Activated CD8-positive, alpha-beta memory T cell treated with anti-CD3 and anti-CD28 coated beads for 4 hours (primary cell): ENCODE measurements at places on chromosomes 12 and 14.

DNA sequence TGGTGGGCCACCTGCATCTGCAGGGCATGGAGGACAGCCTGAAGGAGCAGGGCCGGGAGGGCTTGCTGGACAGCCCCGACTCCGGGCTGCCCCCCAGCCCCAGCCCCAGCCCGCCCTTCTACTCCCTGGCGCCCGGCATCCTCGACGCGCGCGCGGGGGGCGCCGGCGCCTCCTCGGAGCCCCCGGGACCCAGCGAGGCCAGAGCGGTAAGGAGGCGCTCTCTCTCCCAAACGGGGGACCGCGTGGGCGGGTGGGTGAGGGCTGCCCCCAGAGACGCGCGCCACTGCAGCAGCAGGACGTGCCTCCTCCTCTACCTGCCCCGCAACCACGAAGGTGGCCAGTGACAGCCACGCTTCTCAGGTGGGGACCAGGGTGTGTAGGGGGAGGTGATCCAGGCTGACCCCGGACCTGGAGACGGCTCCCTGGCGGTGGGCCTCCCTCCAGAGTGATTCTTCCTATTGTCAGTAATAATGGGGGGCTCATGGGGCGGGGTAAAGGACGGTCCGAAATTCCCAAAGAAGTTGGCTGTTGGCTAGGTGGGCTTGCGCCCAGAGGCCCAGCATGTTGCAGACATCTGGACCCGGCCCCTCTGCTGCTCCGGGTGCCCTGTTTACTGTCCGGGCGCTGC, 652 bp downstream of the RFLNA start:
- no peak for DNase-seq

- no peak for DNase-seq
Measured at GRCh38 chr12:4161718-4162117, 111.8 kb upstream of the CCND2 start.

DNA sequence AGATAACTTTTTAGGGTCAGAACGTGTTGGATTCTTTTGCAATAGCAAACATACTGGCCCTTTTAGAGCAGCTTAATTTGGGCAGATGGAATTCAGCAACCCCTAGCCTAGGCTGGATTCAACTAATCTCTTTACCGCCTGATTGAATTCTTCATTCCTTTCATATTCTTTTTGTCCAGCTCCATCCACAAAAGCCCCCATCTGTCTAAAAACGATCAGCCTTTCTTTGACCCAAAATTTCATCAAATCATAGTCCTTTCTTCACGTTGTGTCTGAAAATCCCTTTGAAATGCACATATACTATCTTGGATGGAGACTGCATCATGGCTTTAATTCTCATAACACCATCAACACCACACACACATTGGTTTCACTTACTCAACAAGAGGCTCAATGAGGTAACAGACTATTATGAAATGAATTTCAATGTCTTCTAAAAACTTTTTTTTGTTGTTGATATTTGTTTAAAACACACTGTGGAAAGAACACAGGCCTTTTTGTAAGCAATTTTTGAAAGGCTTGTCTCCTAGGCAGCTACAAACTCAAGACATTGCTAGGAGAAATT, 128.0 kb upstream of the EEA1 start:
- no peak for DNase-seq

- DNase-seq: no peak
Measured at GRCh38 chr12:13258197-13258596, 61.7 kb downstream of the EMP1 start.

GRCh38 chr14:20631023-20631879, 10.2 kb downstream of the OR6S1 start:
- DNase-seq: no peak

GRCh38 chr14:103443111-103443510, 57.9 kb downstream of the MARK3 start:
- no peak for DNase-seq

- DNase-seq: no peak
Measured at GRCh38 chr12:80053051-80053790, 46.1 kb upstream of the OTOGL start.

DNA sequence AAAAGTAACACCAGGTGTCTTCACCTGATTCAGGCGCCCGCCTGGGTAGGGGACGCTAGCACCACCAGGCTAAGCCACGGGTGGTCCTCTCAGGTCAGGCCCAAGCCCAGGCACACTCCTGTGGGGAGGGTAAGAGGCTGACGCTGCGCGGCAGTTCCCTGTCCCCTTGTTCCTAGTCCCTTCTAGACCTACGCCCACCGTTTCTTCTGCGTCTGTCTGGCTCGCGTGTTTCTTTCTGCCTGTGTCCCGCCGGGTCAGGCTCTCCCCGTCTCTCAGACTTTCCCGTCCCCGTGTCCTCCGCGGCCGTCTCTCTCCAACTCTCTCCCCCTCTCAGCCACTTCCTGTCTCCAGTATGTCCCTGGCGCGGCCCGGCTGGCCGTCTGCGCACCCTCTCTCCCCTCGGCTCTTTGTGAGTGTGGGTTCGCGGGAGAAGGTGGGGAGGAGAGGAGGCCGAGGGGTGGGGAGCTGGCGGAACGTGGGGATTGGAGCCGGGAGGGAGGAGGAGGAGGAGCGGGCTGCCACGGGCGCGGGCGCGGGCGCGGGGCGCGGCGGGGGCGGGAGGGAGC, 3.1 kb upstream of the TNS2 start:
- DNase-seq: peak; percentile 20

DNA sequence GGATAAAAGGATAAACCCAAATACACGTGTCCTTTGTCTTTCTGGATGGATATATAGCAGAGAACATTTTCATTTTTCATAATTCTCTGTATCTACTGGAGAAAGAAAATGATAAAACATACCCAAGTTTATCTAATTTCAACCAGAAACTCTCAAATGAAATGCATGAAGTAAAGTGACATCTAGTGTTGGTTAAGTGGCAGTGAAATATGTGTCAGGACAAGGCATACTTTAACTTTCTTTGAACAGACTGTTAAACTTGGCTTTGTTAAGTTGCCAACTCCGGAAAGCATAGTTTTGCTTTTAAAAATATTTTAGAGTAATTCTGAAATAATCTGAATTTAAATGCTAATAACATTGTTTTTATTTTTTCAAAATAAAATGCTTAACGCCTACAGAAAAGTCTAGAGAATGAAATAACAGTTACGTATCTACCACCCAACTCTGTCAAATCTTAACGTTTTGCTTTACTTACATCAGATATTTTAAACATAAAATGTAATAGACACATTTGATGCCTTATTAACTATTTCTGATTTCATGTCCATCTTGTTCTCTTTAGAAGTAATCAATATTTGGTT, 25.2 kb upstream of the NTN4 start:
- no peak for DNase-seq

- DNase-seq: no peak
Measured at GRCh38 chr14:29885988-29886387, 41.7 kb downstream of the PRKD1 start.

DNA sequence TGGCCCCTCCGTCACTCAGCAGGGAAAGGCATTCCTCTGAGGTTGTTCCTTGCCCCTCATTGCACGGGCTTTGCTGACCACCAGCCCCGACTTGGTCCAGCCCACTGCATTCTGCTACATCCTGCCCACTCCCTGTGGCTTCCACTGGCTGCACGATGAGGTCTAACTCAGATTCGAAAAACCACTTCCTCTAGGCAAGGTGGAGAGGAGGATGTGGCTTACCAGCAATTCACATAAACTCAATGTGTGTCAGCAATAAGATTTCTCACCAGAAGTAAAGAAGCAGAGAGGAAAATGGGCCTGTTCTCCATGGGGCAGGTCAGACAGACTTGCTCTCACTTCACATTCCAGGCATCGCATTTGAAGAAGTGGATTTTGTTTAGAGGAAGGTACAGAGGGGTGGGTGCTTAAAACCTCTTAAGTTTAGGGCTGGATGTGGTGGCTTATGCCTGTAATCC, 14.7 kb downstream of the GPR68 start:
- no peak for DNase-seq

GRCh38 chr12:93773122-93773871, 96.1 kb downstream of the CRADD start:
- DNase-seq: peak; percentile 53

GRCh38 chr14:93271111-93271510, 61.7 kb downstream of the BTBD7 start:
- no peak for DNase-seq

DNA sequence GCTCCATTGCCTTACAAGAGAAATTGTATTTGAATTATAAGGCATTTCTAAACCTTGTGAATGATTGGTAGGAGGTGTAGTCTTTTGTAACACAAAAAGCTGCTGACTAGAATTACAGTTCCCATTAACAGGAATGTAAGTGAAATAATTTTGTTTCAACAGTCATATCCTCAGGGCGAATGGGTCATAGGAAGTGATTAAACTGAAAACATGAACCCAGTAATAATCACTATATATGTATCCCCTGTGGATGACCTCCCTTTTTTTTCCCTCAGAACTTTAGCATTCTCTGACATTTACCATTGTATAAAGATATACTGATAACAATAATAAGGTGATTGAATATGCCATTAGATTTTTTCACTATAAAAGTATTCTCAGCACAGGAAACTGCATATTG, 312.3 kb downstream of the ATP23 start:
- DNase-seq: no peak

DNA sequence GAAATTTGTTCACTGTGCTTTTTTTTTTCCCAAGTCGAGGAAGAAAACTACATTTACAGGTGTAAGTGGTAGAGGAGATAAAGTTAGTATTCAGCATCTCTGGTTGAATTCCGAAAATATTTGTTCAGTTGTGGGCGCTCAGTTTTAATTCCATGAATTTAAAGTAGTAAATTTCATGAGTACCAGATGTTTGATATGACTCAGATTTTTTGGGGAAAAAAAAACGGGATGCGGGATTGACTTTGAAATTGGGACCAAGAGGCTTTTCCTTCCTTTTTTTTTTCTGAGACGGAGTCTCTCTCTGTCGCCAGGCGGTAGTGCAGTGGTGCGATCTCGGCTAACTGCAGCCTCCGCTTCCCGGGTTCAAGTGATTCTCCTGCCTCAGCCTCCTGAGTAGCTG, 1.6 kb downstream of the TULP3 start:
- DNase-seq: no peak

DNA sequence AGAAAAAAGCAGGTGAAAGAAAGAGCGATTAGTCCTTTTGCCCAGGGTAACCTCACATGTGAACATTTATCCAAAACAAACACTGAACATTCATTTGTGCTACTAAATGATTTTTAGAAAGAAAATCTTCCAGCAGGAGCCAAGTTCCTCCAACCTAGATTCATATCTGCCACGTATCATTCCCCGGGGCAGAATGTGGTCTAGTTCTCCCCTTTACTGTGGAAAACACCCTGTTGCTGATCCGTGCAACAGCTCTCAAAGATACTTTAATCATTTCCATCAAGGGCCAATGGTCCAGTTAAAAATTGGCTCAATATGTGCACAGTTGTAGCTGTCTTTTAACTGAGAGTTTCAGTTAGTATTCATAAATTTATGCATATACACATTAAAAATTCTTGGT, 479.1 kb downstream of the ATP23 start:
- DNase-seq: no peak

DNA sequence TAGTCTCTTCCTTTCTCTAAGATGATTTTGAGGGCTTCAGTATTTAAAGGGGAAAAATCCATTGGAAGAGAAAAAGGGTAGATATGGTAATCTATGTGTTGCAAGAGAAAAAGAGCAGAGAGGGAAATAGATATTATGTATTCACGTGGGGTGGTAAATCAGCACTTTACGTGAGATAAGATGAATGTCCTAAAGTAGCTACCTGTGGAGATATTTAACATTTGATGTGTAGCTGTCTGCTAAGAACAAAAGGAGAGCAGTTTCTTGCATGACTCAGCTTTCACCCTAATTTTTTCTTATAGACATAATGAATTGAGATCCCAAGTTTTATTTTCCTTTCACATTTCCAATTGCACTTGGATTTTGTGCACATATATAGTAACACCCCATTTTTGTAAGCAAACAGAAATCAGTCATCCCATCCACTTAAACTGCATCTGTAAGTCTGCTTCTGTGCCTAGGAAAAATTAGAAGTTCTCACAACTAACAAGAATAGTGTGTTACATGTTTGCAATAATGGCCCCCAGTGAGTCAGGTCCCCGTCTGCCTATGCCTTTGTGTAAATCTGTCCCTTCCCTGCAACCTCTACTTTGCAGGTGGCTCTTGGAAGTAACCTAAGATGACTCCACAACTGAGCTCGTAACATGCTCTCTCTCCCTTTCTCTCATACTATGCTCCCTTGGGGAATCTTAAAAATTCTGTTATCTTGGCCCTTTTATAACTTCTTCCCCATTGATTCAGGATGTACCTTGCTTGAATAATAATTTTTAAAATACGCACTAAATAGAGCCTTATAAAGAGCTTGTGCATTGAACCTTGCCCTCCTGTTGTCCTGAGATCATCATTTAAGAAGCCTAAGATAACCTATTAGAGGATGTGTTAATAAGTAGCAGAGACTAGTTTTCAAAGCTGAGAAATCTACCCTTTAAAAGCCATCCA, 3.7 kb downstream of the TMTC3 start:
- DNase-seq: no peak

- no peak for DNase-seq
Measured at GRCh38 chr14:96888593-96888992, 91.4 kb downstream of the VRK1 start.

- DNase-seq: no peak
Measured at GRCh38 chr14:73589116-73589515, 2.6 kb upstream of the ACOT4 start.

- DNase-seq: no peak
Measured at GRCh38 chr12:15863984-15864383, 18.2 kb upstream of the STRAP start.

DNA sequence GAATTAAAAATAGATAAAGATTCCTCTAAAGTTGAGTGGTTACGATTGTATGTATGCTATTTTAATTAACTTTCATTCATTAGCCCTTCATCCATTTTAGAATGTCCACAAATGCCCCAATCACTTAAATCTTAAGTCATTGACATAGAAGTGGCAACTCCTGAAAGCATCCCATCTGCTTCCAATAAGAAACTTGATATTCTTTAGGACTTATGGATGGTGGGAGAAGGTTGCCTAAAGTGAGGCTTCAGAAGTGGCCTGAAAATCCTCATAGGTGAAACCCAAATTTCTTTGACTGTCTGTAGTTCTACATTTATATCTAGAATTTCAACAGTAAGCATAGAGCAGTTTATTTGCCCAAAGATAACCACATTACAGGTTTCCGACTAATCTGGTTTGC, 161.7 kb upstream of the HMGA2 start:
- DNase-seq: no peak

- DNase-seq: no peak
Measured at GRCh38 chr12:9646794-9647781, 22.4 kb upstream of the CLEC2D start.
